ENCODE measurements at places on chromosomes 1 and 21.

- no peak for DNase-seq
Observed at GRCh38 chr1:9195651-9196050, 38.9 kb upstream of the H6PD start.

- no peak for DNase-seq
Observed at GRCh38 chr1:53396573-53397268, 62.5 kb upstream of the DMRTB1 start.

DNA sequence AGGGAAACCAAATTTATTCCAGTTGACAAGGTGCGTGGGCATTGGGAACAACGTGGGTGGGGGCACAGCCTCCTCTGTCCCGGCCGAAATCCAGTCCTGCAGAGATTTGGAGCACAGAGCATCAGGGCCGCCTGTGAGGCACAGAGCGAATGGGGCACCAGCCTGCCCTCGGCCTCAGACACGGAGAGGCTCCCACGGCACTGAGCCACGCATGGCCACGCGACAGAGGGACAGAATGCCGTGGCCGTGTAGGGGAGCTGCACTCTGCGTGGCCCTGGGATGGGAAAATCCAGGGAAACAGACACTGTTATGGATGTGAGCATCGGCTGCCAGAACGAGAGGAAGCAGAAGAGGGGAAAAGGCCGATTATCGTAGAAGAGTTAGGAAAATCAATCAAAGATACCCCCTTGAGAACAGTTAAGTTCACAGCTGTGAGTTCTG is 13.5 kb upstream of the C1orf159 start:
- DNase-seq = no peak

- peak; percentile 39 for DNase-seq
Observed at GRCh38 chr1:112637254-112638109, 17.9 kb downstream of the CAPZA1 start.

DNA sequence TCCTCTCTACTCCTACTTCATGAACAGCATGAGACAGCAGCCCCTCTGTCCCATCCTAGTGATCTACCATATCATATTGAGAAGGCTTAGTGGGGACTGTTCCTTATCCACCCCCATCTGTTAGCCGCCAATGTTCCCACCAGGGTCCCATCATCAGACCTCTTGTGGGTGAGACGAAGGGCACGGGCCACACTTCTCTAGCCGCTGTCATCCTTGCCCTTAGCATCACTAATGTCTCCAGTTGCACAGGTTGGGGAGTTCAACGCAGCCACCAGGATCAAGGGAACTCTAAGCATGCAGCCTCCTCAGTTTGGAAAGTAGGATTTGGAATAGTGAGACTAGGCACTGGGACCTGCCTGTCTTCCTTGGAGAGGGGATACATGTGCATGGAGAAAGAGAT is 20.1 kb downstream of the INKA2 start:
- DNase-seq = no peak

- peak; percentile 76 for DNase-seq
Observed at GRCh38 chr1:39898648-39899603, 2.8 kb downstream of the MYCL start.

DNA sequence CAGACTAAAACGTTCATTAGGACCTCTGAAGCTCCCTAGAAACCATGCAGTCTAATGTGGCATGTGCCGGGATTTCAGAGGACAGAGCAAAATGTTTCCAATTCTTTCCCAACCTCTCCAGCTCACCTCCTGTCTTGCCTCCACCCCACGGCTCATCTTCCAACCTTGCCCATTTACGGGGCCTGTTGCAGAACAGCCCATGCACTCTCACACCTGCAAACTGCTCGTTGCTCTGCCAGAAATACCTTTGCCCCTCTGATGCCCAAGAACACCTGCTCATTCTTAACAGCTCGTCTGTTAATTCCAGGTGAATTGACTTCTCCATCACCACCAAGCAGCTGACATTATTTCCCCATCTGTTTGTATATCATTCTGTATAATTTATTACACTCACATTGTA is 53.9 kb upstream of the LBR start:
- DNase-seq = no peak
